ENCODE measurements at places on chromosomes 11 and 22.
A peak's percentile ranks its signal among the peaks of the same experiment; 100 is the strongest.

GRCh38 chr11:12691473-12691872, 17.3 kb downstream of the TEAD1 start:
- no peak for DNase-seq
- no peaks in the 10 kb centered on the region for H3K27me3 ChIP-seq
- H3K36me3 ChIP-seq = peaks cover 15% of the 10 kb centered on the region
- H3K27ac ChIP-seq = no peak overlapping the region

- DNase-seq = peak; percentile 89
- peaks cover 10% of the 10 kb centered on the region for H3K36me3 ChIP-seq
- peaks cover 86% of the 10 kb centered on the region for H3K27me3 ChIP-seq
Observed at GRCh38 chr22:38881464-38881871, 9.5 kb upstream of the CBX6 start.

- H3K36me3 ChIP-seq = peaks cover under 1% of the 10 kb centered on the region
- no peak overlapping the region for H3K4me3 ChIP-seq
- H3K27ac ChIP-seq = no peak overlapping the region
- peaks cover 5% of the 10 kb centered on the region for H3K4me1 ChIP-seq
Observed at GRCh38 chr11:12604557-12605153, 69.6 kb upstream of the TEAD1 start.

DNA sequence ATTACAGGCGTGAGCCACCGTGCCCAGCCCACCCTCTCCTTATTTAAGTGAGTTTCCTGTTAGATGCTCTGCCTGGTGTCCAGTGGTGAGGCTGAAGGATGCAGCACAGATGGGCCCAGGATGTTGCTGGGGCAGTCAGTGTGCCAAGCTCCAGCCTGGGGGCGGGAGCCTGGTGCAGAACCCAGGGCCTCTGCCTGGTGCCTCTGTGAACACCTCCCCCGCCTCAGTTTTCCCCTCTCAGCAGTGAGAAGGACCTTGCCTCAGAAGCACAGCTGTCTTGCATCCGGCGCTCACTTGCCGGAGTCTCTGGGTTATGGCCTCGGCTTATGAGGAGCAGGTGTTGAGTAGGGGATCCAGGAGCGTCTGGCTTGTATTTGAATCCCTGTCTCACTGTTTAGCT, 116.2 kb downstream of the KIAA1671 start:
- no peaks in the 10 kb centered on the region for H3K27me3 ChIP-seq
- peaks cover 69% of the 10 kb centered on the region for H3K36me3 ChIP-seq
- H3K4me3 ChIP-seq = no peak overlapping the region
- peaks cover 6% of the 10 kb centered on the region for H3K4me1 ChIP-seq
- no peak for DNase-seq
- H3K27ac ChIP-seq = no peak overlapping the region

- DNase-seq = no peak
- no peak overlapping the region for H3K4me3 ChIP-seq
- H3K27me3 ChIP-seq = no peaks in the 10 kb centered on the region
Observed at GRCh38 chr11:83088965-83089364, 17.3 kb upstream of the RAB30 start.

- no peaks in the 10 kb centered on the region for H3K27me3 ChIP-seq
- DNase-seq = no peak
- no peak overlapping the region for H3K4me3 ChIP-seq
Observed at GRCh38 chr11:5929571-5930368, 12.3 kb upstream of the OR56A3 start.

DNA sequence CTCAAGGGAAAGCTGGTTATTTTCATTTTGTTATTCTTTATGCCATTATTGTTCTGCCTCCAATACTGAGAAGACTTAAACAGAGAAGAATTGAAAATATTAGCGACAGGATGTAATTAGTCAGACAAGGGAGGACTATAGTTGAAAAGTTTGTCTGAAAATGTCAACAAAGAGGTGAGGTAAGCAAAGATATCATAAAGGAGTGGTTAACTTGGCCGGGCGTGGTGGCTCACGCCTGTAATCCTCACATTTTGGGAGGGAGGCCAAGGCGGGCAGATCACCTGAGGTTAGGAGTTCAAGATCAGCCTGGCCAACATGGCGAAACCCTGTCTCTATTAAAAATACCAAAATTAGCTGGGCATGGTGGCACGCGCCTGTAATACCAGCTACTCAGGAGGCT, 4.1 kb upstream of the HYLS1 start:
- no peak overlapping the region for H3K27ac ChIP-seq
- H3K4me3 ChIP-seq = no peak overlapping the region
- H3K27me3 ChIP-seq = no peaks in the 10 kb centered on the region
- no peak for DNase-seq
- peaks cover 6% of the 10 kb centered on the region for H3K4me1 ChIP-seq
- H3K36me3 ChIP-seq = no peaks in the 10 kb centered on the region

DNA sequence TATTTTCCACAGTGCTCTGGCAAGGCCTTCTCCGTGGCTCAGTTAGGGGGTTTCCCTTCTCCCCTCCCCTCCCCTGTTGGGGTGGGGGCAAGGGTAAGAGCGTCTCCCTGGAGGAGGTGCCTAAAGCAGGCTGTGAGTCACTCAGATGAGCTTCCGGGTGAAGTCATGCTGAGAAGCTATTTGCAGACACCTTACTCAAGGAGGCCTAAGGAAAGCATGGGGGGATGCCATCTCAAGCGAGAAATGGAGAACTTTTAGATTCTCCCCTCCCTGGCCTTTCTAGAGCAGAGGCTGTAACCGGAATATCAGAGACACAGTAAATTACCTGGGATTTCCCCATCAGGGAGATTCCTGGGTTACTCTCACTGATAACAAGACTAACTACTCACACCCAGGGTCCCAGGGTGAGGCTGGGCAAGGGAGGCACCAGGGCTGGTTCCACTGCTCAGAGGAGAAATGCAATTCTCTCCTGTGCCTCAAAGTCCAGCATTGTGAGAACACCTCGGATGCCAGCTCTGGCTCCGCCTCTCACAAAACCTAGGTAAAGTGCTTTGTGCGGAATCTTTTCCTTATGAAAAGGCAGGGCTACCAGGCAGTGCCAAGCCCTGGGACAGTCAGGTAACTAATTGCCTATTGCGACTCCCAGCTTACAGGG, 123.6 kb downstream of the ABTB2 start:
- H3K4me1 ChIP-seq = peaks cover 15% of the 10 kb centered on the region
- H3K27ac ChIP-seq = no peak overlapping the region
- H3K4me3 ChIP-seq = no peak overlapping the region

DNA sequence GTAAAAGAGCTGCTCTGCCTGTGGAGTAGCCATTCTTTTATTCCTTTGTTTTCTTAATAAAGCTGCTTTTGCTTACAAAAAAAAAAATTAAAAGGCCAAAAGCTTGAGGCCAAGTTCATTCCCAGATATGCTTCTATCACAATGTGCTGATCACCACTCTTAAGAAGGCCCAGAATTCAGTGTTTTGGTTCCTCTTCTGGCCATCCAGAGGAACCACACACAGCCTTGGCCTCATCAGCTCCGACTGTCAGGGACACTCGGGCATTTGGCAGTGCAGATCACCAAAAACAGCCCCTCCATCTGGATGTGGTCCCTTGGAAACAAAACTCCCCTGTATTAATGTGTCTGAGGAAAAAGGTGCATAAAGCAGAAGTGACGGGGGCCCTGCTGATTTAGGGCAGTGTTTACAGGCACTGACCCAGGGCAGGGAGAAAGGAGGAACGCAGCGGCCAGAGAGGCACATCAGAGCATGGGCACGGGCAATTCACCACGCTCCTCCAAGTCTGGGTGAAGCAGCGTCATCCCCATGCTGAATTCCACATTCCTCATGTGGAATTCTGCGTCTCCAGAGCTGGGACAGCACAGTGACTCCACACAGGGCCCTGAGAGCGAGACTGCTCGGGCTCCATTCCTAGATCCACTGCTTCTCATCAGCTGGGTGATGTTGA, 17.7 kb downstream of the POLDIP3 start:
- peaks cover 93% of the 10 kb centered on the region for H3K36me3 ChIP-seq
- no peak overlapping the region for H3K4me3 ChIP-seq
- H3K27ac ChIP-seq = no peak overlapping the region
- H3K27me3 ChIP-seq = no peaks in the 10 kb centered on the region
- no peak for DNase-seq

DNA sequence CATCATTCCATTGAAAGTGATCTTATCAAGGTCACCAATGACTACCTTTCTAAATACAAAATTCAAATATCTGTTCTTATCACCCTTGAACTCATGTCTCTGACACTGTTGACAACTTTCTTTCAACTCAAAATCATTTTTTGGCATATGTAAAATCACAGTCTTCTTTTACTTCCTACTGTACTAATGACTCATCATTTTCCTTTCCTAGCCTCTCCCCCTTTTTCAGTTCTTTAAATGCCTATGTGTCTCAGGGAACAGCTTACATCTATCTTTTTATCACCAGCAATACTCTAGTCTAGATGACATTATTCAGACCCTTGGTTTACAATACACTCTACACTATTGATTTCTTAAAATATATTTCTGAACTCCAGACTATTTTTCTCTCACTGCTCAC, 2220.7 kb upstream of the RAG2 start:
- no peak for DNase-seq
- H3K27me3 ChIP-seq = no peaks in the 10 kb centered on the region
- no peak overlapping the region for H3K4me3 ChIP-seq
- peaks cover 11% of the 10 kb centered on the region for H3K4me1 ChIP-seq
- H3K27ac ChIP-seq = peak overlapping the region; percentile 7

DNA sequence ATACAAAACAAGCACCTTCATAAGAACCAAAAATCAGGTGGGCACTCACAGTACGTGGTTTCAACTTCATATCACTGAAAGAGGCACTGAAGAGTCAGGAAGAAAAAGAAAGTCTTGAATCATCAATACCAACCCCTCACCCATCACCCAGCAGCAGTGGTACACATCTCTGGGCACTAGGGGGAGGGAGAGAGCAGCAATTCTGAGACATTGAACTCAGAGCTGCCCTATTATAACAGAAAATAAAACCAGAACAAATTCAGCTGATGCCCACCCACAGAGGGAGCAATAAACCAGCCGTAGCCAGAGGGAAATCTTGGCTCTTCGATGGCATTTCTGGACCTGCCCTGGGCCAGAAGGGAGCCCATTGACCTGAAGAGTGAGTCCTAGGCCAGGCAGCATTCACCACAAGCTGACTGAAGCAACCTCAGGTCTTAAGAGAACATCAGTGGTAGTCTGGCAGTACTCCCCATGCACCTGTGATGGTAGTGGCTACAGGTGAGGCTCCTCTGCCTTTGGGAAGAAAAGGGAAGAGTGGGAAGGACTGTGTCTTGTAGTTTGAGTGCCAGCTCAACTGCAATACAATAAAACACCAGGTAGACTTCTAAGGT, 42.2 kb upstream of the FAM181B start:
- peak; percentile 76 for DNase-seq
- H3K4me3 ChIP-seq = no peak overlapping the region
- H3K27ac ChIP-seq = no peak overlapping the region
- no peaks in the 10 kb centered on the region for H3K27me3 ChIP-seq

- H3K4me3 ChIP-seq = no peak overlapping the region
- H3K27ac ChIP-seq = peak overlapping the region; percentile 9
- H3K4me1 ChIP-seq = peaks cover 14% of the 10 kb centered on the region
- no peak for DNase-seq
- peaks cover 66% of the 10 kb centered on the region for H3K36me3 ChIP-seq
Observed at GRCh38 chr11:47243454-47243853, 5.2 kb downstream of the ACP2 start.

DNA sequence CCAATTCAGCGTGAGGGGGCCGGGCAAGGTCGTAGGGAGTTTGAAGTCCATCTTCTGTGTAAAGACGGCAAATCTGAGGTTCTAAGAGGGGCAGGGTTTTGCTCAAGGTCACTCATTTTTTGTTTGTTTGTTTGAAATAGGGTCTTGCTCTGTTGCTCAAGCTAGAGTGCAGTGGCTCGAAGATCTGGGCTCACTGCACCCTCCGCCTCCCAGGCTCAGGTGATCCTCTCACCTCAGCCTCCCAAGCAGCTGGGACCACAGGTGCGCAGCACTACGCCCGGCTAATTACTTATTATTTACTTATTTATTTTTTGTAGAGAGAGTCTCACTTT, 355 bp upstream of the AP1B1 start:
- DNase-seq = no peak
- H3K27me3 ChIP-seq = no peaks in the 10 kb centered on the region
- peaks cover 13% of the 10 kb centered on the region for H3K4me1 ChIP-seq
- H3K27ac ChIP-seq = peak overlapping the region; percentile 91
- H3K4me3 ChIP-seq = peak overlapping the region; percentile 92

GRCh38 chr11:12944889-12945288, 64.2 kb upstream of the RASSF10 start:
- no peaks in the 10 kb centered on the region for H3K27me3 ChIP-seq
- no peaks in the 10 kb centered on the region for H3K4me1 ChIP-seq
- H3K27ac ChIP-seq = no peak overlapping the region
- peaks cover 58% of the 10 kb centered on the region for H3K36me3 ChIP-seq
- DNase-seq = no peak

- no peak overlapping the region for H3K4me3 ChIP-seq
- H3K27ac ChIP-seq = no peak overlapping the region
- no peaks in the 10 kb centered on the region for H3K36me3 ChIP-seq
- no peaks in the 10 kb centered on the region for H3K4me1 ChIP-seq
- H3K27me3 ChIP-seq = no peaks in the 10 kb centered on the region
- no peak for DNase-seq
Observed at GRCh38 chr22:48334971-48335370, 1492.7 kb downstream of the BRD1 start.

GRCh38 chr11:62105667-62106191, 18.1 kb upstream of the INCENP start:
- no peak overlapping the region for H3K27ac ChIP-seq
- H3K4me3 ChIP-seq = no peak overlapping the region
- DNase-seq = no peak
- H3K27me3 ChIP-seq = no peaks in the 10 kb centered on the region
- no peaks in the 10 kb centered on the region for H3K4me1 ChIP-seq
- peaks cover 6% of the 10 kb centered on the region for H3K36me3 ChIP-seq

GRCh38 chr22:34036931-34037330, 116.7 kb upstream of the LARGE1 start:
- DNase-seq = no peak
- no peak overlapping the region for H3K4me3 ChIP-seq
- no peak overlapping the region for H3K27ac ChIP-seq
- no peaks in the 10 kb centered on the region for H3K4me1 ChIP-seq

- H3K4me3 ChIP-seq = no peak overlapping the region
- H3K27ac ChIP-seq = no peak overlapping the region
- H3K27me3 ChIP-seq = peaks cover 68% of the 10 kb centered on the region
- DNase-seq = no peak
- no peaks in the 10 kb centered on the region for H3K36me3 ChIP-seq
Observed at GRCh38 chr11:115352805-115353485, 151.3 kb downstream of the CADM1 start.

DNA sequence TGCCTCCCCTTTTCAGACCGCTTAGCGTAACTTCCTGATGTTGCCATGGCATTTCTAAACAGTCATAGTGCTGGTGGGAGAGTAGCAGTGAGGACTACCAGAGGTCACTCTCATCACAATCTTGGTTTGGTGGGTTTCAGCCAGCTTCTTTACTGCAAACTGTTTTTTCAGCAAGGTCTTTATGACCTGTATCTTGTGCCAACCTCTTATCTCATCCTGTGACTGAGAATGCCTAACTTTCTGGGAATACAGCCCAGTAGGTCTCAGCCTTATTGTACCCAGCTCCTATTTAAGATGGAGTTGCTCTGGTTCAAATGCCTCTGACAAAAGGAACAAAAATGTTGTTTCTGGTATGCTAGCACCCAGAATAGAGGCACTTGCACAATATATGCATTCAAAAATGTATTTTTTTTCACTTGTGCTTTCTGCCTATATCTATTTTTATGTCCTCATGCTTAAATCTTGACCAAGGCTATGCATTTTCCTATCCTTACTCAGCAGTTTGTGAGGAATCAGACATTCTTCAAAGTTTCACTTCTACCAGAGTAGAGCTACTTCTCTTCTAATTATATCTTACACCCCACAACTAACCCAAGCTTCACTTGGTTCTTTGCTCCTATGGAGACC, 16.1 kb upstream of the OR51M1 start:
- no peak for DNase-seq
- H3K4me1 ChIP-seq = no peaks in the 10 kb centered on the region
- H3K36me3 ChIP-seq = peaks cover 4% of the 10 kb centered on the region
- no peak overlapping the region for H3K4me3 ChIP-seq
- H3K27me3 ChIP-seq = peaks cover 37% of the 10 kb centered on the region

Data from MCF 10A (cell line).